ENCODE measurements at places on chromosomes 7 and 10.

DNA sequence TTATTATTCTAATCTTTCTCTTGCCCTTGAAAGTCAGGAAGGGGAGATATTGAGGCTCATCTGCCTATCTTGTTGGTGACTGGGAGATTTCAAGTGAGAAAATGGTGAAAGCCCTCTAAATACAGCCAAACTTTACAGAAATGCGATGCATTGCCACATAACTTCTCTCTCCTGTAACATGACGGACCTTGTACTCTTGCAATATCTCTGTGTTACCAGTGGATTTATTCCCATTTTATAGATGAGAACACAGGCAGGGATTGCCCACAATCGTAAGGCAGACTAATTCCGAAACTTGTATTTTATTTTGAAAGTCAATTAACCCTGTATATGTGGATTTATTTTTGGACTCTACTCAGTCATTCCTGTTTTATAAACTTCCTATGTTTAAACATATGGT lies 57.3 kb upstream of the MPP7 start:
- no peak for DNase-seq

GRCh38 chr10:14016011-14016536 lies 314.6 kb downstream of the FRMD4A start:
- no peak for DNase-seq

GRCh38 chr10:131641231-131641630 lies 259.6 kb upstream of the PPP2R2D start:
- no peak for DNase-seq

DNA sequence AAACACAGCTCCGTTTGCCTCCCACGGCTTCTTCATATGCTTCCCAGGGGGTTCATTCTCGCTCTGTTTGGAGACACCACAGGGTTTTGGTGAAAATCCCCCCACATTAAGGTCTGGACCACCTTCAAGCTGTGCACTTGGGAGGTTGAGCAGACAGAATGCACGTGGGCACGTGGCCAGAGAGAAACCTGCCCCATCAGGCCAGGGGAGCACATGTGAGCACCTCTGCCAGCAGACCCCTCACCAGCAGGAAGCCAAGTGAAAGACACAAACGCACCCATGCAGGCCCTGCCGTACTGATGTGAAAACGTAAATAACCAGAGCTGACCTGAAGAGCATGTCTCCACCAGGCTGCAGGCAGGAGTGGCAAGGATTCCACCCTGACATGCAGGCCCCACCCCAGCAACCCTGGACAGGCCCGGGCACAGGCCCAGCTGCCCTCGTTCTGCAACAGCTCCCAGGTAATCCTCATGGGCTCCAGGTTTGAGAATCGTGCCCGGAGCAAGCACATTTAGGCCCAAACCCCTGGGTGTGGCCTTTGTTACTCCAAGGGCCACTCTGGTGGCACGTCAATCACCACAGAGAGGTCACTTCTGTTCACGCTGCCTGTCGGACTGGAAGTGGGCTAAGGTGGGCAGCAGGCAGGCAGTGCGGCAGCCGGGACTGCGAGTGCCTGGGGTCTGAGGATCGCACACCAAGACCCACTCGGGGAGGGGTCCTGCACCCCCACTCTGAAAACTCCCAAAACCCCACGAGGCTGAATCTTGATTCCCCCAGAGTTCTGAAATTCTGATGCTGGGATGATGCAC lies 184.4 kb downstream of the PTPRN2 start:
- no peak for DNase-seq

DNA sequence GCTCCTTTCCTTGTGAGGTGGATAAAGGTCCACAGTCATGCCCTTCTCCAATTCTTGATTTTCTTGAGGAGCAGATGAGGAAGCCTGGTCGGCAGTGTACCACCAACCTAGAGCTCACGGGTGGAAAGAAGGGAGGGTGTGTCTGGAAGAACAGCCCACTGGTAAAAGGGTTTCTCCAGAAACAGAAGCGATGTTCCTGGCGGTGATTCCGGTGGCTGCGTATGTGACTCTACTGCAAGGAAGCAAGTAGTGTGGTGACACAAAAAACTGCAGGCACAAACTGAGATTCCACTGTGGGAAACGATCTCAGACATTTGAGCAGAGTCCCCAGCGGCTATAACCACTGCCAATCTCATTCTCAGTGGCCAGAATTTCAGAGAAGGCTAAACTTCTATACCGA lies 65.9 kb upstream of the ATP6V0A4 start:
- DNase-seq, result no peak

GRCh38 chr7:142379201-142379885 lies 121.5 kb upstream of the PRSS58 start:
- no peak for DNase-seq

DNA sequence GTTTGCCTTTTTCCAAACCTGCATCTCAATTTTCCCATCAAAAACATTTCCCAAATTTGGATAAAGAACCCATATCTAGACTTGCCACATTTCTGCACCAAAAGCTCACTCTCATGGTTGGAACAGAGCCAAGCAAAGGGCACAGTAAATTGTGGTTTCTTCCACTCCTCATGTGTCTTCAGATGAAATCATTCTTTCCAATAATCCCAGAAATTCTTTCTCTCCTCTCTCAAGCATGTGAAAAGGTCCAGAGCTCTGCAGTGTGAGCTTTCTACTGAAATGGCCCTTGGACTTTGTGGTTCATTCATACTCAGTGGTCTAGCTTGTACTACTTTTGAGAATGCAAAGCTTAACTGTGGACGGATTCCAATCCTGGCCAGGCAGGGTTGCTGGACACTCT lies 19.8 kb downstream of the PRSS2 start:
- DNase-seq, result no peak

Data from stimulated activated CD4-positive, alpha-beta T cell treated with anti-CD3 and anti-CD28 coated beads, TNF-alpha, amount 100 ng/mL, for 1 hour (primary cell).